ENCODE measurements at places on chromosomes 12 and 14.

DNA sequence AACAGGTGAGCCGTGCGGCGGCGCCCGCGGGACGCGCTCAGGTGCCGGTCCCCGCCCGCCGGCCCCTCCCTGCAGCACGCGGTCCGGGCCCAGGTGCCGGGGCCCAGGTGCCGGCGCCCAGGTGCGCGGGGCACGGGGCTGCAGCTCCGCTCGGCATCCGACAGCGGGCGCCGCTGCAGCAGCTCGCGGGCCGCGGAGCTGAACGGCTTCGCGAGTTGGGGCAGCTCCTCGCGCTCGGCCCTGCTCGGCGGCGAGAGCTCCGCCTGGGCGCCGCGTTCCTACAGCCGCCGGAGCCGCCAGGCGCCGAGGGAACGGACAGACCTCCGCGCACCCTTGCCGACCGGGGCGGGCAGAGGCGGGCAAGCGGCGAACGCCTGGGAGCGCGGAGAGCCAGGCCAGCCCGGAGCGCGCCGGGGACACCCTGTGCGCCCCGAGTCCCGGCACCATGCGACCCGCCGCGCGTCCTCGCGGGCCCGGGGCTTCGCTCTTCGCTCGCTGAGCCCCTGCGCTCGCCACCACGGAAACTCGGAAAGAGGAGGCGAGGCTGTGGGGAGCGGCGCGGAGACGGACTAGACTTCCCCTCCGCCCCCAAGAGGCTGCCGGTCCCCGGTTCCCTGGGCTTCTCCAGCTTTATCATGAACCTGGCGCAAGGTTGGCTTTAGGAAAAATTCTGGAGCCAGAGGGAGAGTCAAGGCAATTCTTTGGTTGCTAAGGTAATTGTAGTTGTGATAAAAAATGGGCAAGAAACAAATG, at the start of gene RGS6:
TSS of gene RGS6 (plus strand) at position 201 of the 753 bp plus-strand sequence.
- peak; percentile 70 for DNase-seq

DNA sequence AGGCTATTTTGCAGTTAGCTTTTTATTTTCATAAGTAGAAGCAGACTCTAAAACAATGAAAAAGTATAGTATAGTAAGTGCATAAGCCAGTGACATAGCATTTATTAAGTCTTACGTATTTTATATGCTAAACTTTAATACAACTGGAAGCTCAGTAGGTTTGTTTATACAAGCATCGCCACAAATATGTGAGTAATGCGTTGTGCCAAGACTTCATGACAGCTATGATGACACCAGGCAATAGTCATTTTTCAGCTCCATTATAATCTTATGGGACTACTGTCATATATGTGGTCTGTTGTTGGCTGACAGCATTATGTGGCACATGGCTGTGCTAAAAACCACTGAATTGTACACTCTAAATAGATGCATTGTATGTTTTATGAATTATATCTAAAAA, 40.3 kb downstream of the SLC38A2 start:
- DNase-seq: no peak

DNA sequence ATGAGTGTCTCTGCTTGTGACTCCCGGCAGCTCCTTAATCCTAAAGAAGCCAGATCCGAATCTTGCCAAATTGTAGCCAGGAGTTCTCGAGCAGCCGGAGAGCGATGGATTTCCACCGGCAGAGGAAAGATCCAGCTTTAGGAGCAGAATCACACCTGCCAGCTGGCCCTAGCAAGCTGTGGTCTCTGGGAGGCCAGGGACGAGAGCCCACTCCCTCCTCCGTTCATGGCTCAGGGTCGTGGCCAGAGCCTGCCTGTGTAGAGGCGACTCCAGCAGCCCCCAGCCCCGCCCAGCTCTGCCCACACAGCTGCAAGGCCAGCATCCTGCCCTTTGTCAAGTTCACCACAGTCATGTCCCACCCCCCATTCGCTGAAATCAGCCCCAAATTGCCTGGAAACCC, 121.0 kb downstream of the SCARB1 start:
- DNase-seq: no peak

GRCh38 chr14:105541218-105541875, 15.0 kb downstream of the TMEM121 start:
- no peak for DNase-seq

- DNase-seq: no peak
Observed at GRCh38 chr12:64269161-64269560, 47.1 kb upstream of the KICS2 start.

DNA sequence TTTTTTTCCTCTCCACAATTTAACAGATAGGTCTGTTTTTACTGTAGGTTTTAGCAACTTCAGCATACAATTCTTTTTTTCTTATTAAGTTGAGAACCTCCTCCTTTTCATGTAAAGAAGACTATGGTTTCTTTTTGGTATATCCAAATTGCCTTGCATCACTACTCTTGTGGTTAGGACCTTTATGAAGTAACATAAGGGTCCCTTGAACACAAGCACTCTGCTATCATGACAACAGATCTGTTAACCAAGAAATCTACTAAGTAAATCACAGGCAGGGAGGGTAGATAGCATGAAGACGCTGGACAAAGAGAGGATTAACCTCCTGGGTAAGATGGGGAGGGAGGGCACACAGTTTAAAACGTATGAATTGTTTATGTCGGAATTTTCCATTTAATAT, 380.6 kb downstream of the CCDC91 start:
- no peak for DNase-seq
